ENCODE measurements at places on chromosomes 7 and 10. TPM values are rescaled to one million over a fixed set of nuclear protein-coding genes. Genes with fewer than 3 reads are reported as not detected.

The DOCK1 gene
- total RNA-seq, result 0.59 TPM

DNA sequence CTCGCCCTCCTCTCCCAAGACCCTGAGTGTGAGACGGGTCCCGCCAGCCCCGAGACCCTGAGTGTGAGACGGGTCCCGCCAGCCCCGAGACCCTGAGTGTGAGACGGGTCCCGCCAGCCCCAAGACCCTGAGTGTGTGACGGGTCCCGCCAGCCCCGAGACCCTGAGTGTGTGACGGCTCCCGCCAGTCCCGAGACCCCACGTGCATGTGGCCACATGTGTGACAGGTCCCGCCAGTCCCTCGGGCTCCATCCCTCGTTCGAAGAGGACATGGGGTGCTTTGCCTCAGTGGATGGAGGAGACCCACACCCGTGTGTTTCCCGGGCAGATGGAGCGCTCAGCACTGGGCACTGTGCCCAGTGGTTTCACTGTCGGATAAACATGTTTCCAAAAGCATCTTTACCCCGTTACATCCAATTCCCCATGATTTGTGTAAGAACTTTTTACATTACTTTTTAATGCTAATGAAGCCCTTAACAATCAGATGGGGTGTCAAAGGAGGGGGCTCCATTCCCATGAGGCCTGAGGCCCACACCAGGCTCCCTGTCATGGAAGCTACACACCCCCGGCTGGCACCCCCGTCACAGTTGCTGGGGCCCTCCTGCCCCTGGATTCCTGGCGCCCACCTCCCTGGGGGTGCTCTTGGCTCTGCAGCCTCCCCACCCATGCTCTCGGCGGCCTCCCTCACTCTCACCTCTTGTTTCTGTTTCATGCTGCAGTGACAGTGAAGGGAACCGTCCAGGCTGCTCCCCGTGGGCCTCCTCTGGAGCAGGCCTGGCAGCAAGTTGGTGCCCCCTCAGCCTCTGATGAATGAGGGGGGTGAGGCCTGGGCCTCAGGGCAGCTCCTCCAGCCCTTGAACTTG, 48.5 kb upstream of the CFAP46 start:
- no peaks in the 10 kb centered on the region for H3K4me1 ChIP-seq
- H3K4me3 ChIP-seq, result no peak overlapping the region
- no peak for DNase-seq

DNA sequence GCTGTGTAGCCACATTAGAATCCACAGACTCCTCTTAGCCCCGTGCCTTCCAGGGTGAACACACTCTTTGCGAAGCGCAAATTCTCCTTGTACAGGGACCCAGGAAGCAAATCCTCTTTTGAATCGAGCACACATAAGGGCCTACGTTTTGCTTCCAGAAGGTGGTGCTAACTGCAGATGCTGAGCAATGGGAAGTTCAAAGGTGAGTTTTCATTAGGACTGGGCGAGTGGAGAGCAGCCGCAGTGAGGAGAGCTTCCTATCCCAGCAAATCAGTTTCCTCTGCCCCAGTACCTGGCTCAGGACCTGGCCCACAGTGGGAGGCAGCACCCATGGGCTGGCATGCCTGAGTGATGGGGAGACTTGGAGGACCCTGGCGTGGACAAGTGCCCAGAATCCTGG, 23.5 kb upstream of the GPR26 start:
- H3K4me1 ChIP-seq, result no peaks in the 10 kb centered on the region
- DNase-seq, result no peak
- H3K36me3 ChIP-seq, result no peaks in the 10 kb centered on the region

DNA sequence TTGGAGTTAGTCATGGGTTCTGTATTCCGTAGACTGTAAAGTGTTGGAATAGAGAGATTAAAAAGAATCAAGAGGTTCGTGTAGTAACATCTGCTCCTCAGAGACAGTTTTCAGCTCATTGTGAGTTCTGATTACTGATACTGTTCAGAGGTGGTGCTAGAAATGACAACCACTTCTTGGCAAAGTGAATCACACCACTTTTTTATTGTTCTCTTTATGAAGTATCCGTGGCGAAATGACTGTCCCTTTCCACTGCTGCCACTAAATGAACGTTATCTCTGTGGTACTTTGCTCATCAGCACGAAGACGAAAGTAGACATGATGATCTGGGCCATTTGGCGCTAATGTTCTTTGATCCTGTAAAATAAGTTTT, 860 bp downstream of the RPP30 start:
- no peak for DNase-seq
- H3K4me3 ChIP-seq, result peak overlapping the region; percentile 100
- H3K4me1 ChIP-seq, result peaks cover 25% of the 10 kb centered on the region
- H3K27ac ChIP-seq, result peak overlapping the region; percentile 97

- no peaks in the 10 kb centered on the region for H3K4me1 ChIP-seq
- H3K27me3 ChIP-seq, result peaks cover 17% of the 10 kb centered on the region
- H3K36me3 ChIP-seq, result no peaks in the 10 kb centered on the region
- DNase-seq, result no peak
- H3K27ac ChIP-seq, result no peak overlapping the region
These were observed 82.7 kb upstream of the WIPF3 start for GRCh38 chr7:29723599-29723998.
